Caki2 (cell line): ENCODE measurements at places on chromosomes 12 and 14.

- peak; percentile 96 for DNase-seq
Observed at GRCh38 chr12:69657376-69658137, 41.5 kb downstream of the BEST3 start.

- DNase-seq = no peak
Observed at GRCh38 chr12:58224536-58225105, 283.3 kb downstream of the ATP23 start.

- no peak for DNase-seq
Observed at GRCh38 chr12:111699962-111700361, 14.1 kb downstream of the ACAD10 start.

DNA sequence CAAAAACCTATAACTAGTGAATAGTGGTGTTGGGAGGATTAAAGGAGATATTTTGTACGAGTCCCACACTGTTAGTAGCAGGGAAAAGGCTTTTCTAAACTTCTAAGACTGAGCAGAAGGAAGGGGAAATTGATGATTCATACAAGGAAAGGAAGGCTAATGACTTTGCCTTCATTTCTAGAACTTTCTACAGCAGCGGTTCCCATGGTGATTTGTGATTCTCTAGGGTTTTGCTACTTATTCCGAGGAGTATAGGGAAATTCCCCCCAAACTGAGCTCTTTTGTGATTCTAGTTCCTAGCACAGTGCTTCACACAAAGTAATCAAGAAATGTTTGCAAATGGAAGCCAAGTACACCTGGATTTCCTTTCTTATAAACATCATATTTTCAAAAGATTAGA is 23.8 kb upstream of the PWP1 start:
- no peak for DNase-seq

DNA sequence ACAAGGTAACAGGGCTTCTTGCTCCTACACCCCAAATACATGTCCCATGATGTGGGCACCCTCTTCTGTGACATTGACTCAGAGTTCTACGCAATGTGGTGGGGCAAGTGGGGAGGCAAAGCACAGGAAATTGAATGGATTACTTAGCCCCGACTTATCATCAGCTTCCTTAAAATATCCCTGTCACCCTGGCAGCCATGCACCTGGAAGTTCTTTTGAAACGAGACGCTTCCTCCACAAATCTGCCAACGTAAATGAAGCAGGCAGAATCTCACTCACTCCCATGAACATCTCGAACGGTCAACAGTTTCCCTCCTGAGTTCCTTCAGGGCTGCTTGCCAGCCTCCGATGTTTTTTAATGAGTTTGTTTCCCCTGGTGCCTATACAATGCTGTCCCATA is 33.5 kb downstream of the RNFT2 start:
- no peak for DNase-seq

DNA sequence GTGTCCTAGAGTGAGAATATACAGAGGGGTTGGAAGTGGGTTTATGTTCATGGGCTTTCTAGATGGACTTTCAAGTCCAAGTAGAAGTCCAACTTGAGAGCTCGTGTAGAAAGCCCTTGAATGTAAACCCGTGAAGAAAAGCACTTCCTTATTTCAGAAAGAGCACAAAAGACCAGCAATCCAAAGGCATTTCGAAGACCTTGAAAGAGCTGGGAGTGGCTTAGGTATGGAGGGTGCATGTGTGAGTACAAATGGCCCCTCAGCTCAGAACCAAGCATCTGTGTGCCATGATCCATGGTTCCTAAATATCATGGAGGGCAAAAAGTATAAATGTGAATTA is 160.7 kb downstream of the ETV6 start:
- no peak for DNase-seq

DNA sequence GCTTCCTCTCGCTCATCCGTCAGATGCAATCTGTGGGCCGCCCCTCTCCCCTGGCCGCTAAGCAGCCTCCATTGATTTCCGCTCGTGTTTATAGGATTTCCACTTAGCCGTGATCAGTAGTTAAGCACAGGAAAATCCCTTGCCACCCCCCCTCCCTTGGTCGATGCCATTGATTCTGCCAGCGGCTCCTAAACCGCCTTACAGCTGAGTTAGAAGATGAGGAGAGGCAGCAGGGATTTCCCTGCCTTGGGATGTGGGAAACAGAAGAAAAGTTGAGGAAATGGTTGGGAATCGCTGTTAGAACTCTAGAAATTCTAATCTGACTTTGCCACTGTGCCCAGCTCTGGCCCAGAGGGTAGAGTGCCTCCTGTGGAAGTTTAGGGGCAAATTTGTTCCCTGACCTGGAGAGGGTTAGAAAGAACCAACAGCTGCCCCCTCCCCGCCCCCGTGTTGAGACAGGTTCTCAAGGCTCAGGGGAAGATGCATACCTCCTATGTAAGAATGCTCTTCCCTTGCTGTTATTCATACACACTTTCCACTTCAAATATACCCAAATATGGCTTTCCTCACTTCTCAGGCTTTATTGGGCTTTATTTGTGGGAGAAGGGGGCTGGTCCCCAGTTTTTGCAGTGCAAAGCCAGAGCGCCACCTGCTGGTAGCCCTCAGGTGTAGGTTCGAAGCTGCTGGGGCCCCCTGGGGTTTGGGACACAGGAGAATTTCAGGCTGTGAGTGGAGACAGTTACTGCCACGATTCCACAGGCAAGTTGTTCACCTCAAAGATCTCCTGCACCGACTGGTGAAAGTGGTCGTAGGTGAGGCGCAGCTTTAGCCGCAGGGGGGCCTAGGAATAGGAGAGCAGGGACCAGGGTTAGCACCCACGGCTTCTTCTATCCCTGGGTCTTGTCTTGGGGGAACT is 3.2 kb downstream of the THTPA start:
- DNase-seq = no peak

- DNase-seq = no peak
Observed at GRCh38 chr14:92866901-92867865, 55.8 kb upstream of the CHGA start.

DNA sequence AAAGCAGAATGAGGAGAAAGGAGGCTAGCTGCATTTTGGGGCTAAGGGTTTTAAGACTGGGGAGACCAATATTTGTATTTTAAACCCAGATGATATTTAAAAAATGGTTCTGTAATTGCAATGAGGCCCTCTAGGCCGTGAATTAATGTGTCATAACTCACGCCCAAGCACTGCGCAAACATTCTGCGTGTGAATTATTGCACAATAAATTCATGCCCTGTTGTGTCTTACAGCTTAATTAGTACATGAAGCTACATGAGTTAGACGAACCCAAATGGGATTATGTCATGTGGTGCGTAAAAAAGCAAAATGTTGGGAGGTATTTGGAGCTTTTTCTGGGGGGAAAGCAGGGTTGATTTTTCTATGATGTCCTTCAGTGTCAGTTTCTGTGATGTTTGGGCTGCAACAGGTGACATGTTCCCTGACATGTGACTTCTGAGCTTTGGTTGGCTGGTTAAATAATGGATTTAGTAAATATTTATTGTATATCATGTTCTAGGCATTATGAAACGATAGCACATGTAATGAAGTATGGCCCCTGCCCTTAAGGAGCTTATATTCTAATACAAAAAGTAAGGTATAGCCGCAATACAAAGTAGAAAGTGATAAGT is 30.4 kb upstream of the CISTR start:
- no peak for DNase-seq

DNA sequence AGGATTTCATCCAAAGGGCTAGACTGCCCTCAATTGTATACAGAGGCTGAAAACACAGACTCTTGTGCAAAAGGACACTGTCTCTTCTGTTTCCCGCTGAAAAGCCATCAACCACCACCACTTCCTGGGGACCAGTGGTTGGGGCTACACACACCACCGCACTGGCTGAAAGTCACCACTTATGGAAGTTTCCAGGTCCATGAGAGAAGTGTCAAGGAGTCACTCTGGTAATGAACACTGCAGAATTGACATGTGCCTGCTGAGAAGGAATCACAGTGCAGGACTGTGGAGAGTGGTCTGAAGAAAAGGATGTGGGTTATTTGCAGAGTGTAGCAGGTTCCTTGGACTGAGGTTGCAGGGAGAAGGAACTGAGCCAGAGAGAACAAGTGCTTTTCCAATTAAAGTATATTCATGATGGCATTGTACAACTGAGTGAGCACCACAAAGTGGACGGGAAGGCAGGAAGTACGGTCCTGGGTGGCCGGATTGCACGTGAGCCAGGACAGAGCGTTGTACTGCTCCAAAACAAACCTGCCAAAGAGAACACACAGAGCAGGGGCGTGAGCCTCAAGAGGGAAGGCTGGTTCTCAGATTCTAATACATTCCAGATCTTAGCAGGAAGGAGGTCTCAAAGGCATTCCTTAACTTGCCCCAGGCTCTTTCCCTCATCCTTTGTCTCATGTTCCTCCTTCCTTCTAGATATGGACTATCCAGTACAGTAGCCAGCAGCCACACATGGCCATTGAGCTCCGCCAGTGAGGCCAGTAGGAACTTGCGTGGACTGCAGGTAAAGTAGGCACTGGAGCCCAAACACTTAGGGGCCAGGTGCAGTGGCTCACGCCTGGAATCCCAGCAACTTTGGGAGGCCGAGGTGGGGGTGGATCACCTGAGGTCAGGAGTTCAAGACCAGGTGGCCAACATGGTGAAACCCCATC is 316.4 kb downstream of the MED13L start:
- DNase-seq = no peak

GRCh38 chr12:89250213-89250612 is 102.1 kb downstream of the DUSP6 start:
- DNase-seq = no peak

DNA sequence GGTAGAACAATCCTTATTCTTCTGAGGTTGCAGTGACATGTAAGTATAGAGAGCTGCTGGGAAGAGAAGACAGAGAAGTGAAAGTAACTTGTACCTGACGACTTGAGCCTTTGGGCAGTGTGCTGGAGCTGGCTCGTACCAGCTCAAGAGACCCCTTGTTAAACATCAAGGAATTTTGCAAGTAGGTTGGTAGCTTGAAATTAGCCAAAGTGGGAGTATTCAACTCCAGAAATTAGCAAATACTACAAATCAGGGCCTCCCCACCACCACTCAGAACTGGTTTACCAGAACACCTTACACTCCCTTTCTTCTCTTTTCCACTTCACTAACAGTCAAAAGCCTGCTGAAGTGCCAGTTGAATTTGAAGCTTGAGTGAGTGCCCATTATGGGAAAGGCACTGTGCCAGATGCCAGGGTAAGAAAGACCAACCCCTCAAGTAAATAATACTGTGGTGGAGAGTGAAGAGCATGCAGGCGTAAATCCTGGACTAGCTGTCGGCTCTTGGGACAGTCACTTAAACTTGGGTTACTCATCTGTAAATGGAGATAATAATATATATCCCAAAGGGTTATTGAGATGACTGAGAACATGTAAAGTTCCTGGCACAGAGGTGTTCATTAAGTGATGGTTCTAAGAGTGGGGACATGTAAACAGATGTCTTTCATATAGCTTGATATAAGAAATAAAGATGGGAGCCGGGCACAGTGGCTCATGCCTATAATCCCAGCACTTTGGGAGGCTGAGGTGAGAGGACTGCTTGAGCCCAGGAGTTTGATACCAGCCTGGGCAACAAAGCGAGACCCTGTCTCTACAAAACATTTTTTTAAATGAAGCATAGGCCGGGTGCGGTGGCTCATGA is 27.0 kb upstream of the EID3 start:
- peak; percentile 92 for DNase-seq

- DNase-seq = no peak
Observed at GRCh38 chr14:67393689-67394088, 18.3 kb downstream of the PLEK2 start.

DNA sequence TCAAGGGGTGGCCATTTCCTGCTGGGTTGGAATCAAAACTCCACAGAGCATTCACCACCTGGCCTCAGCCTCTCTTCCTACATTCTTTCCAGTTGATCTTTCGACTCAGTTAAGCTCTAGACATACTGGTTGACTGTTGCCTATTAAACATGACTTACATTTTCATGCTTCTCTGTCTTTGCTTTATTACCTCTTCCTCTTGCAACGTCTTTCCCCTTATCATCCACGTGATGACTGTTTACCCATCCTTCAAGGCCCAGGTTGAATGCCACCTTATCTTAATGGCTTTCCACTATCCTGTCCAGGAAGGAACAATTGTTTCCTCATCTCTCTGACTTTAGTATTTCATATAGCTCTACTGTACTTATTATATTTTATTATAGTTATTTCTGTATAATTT is 24.4 kb upstream of the CCDC175 start:
- DNase-seq = no peak

GRCh38 chr14:105149146-105149781 is 19.3 kb downstream of the JAG2 start:
- no peak for DNase-seq

DNA sequence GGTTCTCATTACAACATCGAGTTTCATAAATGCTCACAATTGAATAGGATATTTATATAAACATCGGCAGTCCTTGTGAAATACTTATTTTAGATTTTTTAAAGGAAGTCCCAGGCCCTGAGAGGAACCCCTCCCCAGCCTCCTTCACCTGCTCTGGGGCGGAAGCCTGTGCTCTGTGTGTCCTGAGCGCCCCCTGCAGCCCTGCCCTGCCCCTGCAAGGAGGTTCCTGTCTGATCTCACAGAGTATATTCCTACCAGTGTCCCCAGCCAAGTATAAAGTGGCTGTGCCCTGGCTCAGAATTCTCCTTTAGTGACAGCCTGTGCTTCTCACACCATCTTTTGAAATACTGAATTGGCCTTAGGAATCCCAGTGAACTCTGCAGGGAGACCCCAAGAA is 659.5 kb downstream of the TMEM121 start:
- DNase-seq = no peak

DNA sequence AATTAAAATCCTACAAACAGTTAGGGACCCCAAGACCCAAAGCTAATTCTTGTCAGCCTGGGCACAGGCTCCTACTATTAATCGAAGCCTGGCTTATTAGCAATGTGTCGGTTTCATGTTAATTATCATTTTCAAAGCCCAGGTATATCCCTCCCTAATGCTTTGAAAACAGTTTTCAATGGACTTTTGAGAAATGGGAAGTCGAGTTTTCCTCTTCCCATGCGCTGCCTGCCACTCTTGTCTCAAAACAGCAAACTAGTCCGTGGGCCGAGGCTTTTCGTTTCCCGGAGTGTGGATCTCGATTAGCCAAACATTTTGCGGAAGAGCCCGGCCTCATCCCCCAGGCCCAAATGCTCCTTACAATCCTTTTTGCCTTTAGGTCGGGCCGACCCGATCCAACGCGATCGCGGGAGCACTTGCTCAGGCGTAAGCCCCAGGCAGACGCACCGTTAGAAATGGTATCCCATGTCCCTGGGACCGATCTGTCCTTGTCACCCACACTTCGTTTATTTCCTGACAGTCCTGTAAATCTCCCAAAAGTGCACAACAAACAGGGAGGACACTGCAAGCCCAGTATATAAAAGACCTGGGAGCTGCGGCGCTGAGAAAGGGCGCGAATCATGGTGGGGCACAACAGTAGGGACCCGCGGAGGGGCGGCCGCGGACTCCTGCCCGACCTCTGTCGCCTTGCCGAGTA is 1.5 kb downstream of the SIX6 start:
- DNase-seq = no peak

- DNase-seq = no peak
Observed at GRCh38 chr14:95315156-95315555, 4.6 kb downstream of the CLMN start.

- DNase-seq = no peak
Observed at GRCh38 chr14:89093083-89093730, 268.8 kb downstream of the TTC8 start.

- no peak for DNase-seq
Observed at GRCh38 chr12:10147714-10148403, 17.9 kb upstream of the CLEC7A start.

- peak; percentile 66 for DNase-seq
Observed at GRCh38 chr14:49865431-49865859, 12.9 kb upstream of the NEMF start.

GRCh38 chr12:82838827-82839226 is 152.1 kb downstream of the TMTC2 start:
- no peak for DNase-seq
